ENCODE measurements at places on chromosomes 1 and 21.

- no peak overlapping the region for H3K27ac ChIP-seq
- H3K4me3 ChIP-seq: no peak overlapping the region
- no peaks in the 10 kb centered on the region for H3K4me1 ChIP-seq
Observed at GRCh38 chr1:246825557-246826175, 101.5 kb downstream of the SCCPDH start.

GRCh38 chr1:24301785-24302175 lies 17.4 kb upstream of the GRHL3 start:
- no peak for DNase-seq
- no peaks in the 10 kb centered on the region for H3K4me1 ChIP-seq
- H3K27me3 ChIP-seq: no peaks in the 10 kb centered on the region
- H3K27ac ChIP-seq: no peak overlapping the region

DNA sequence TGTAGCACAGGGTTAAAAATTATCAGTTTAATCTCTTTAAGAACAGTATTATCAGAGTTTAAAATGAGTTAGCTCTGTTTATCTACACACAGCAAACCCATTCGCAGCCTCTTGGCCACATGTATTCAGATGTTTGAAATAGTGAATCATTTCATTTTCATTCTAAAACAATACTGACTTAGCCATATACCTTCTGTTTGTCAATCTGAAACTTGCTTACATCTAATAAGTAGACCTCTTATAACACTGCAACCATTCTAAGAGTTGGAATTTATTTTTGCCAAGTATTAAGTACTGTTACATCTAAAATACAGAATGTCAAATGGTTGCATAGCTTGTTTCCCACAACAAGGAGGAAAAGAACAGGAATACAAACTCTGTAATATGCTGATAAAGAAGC lies 25.4 kb downstream of the ANGEL2 start:
- H3K27ac ChIP-seq: peak overlapping the region; percentile 28
- H3K4me3 ChIP-seq: no peak overlapping the region
- no peak for DNase-seq

DNA sequence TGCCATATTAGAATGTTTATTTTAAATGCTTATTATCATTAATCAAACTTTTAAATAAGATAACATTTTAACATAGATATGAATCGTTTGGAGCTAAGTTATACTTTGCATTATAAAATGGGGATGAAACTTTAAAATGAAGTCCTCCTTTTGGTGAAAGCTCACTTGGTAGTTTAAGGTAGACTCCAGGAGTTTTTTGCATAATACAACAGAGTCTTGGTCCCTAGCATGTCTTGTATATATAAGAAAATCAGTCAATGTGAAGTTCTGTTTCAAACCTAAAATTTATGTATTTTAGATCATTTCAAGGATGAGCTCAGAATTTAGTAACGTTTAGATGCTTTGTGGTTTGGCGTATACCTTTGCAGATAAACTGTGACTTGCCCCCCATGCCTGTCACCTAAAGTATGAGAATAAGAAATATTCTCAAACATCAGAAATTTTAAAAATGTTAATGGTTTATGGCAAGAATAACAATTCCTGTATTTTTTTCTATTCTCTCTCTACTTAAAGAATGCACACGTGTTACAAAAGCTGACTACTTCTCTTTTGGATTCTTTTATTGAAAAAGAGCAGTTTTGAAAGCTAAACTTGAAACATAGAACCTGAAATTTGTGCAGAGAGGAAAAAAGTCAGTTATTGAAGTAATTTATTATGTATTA lies 3.8 kb downstream of the NFIA start:
- DNase-seq: no peak
- no peaks in the 10 kb centered on the region for H3K36me3 ChIP-seq
- peaks cover 8% of the 10 kb centered on the region for H3K27me3 ChIP-seq
- no peak overlapping the region for H3K27ac ChIP-seq
- no peak overlapping the region for H3K4me3 ChIP-seq

DNA sequence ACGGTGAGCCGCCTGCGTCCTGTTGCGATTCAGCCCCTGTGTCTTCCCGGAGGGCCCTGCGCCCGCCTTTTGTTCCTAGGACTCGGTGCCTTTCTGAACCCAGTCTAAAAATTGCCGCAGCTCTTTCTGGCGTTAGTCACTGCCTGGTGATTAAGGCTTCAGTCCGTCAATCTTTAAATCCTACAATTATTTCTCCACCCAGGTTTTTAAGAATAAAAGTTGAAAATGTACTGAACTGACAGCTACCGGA lies 16.2 kb upstream of the PDXK start:
- peaks cover 10% of the 10 kb centered on the region for H3K4me1 ChIP-seq
- H3K27ac ChIP-seq: no peak overlapping the region
- H3K4me3 ChIP-seq: no peak overlapping the region
- no peaks in the 10 kb centered on the region for H3K27me3 ChIP-seq
- no peak for DNase-seq
- H3K36me3 ChIP-seq: peaks cover 1% of the 10 kb centered on the region

DNA sequence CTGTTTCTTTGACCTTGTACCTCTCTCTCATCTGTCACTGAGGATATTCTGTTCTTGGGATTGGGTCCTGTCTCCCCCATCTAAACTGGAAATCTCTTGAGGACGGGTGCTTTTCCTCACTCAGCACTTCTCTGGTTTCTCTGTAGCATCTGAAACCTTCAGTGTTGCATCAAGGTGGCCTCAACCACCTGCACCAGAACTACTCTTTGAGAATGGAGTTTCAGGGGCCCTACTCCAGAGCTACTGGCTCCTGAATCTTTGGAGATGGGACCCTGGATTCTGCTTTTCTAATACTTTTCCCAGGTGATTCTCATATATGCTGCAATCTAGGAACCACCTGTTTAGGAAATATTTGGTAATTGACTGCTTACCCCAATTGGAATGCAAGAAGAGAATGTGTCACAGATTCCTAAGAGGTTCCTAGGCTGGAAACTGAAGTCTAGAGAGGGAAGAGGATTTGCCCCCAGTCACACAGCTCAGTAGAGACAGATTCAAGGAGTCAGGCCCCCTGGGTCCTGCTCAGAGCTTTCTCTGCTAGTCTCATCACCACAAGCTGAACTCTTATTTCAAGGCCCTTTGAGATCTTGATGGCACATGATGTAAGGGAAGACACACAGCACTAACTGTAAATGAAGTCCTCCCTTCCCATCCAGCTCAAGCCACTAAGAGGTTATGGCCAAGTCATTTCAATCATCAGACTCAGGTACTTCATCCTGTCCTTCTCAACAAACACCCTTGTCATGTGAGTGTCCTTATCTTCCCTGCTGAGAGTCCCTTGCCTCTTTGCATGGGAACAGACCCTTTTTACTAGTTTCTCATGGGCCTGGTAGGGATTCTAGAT lies 48.7 kb downstream of the EIF2D start:
- H3K27ac ChIP-seq: no peak overlapping the region
- DNase-seq: no peak
- no peak overlapping the region for H3K4me3 ChIP-seq
- peaks cover 16% of the 10 kb centered on the region for H3K4me1 ChIP-seq
- peaks cover 3% of the 10 kb centered on the region for H3K27me3 ChIP-seq

DNA sequence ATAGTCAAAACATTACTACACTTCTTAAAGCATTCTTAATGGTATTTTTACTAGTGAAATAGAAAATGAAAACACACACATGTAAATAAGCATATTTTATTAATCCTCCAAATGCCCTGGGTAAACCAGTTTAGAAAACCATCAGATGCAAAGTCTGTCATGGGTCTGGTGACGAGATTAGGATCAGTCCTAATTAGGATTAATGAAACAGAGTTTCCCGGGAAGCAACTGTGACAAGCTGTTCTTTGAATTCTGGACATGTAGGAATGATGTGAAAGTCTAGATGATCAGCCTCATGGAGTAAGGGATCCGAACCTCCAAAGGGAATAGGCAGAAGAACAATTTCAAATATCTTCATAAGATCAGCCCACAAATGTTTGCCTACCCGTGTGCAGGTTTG lies 250.2 kb downstream of the KIF26B start:
- H3K4me1 ChIP-seq: peaks cover 10% of the 10 kb centered on the region
- H3K4me3 ChIP-seq: no peak overlapping the region
- no peak for DNase-seq

DNA sequence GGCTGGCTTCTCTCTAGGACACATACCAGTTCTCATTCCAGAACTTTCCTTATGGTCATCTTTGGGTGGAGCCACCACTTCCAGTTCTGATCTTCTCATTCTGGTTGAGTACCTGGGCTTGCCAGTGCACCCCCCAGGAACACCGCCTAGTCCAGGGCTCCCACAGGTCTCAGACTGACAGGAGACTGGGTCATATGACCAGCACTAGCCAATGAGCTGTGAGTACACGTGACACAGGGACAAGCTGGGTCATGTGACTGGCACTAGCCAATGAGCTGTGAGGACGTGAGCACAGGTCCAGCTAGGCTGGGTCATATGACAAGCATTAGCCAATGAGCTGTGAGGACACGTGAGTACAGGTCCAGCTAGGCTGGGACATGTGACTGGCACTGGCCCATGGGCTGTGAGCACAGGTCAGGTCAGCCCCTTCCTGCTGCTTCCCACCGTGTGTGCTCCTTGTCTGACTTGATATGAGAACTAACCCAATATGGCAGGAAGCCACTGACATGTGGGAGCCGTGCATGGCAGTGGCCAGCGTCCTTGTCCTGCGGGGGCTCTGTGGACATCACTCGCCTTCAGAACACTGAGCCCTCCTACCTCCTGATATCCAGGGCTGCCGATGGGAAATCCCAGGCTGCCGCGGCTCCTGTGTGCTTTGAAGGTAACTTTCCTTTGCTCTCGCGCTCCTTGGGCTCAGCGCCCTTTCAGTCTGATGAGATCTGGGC lies 22.7 kb downstream of the KRTAP10-1 start:
- no peak overlapping the region for H3K27ac ChIP-seq
- H3K36me3 ChIP-seq: peaks cover 4% of the 10 kb centered on the region
- peaks cover 4% of the 10 kb centered on the region for H3K27me3 ChIP-seq
- H3K4me3 ChIP-seq: no peak overlapping the region
- peak; percentile 7 for DNase-seq
- no peaks in the 10 kb centered on the region for H3K4me1 ChIP-seq

- H3K36me3 ChIP-seq: no peaks in the 10 kb centered on the region
- H3K4me1 ChIP-seq: no peaks in the 10 kb centered on the region
- H3K27ac ChIP-seq: no peak overlapping the region
- peaks cover 2% of the 10 kb centered on the region for H3K27me3 ChIP-seq
Observed at GRCh38 chr1:166489356-166489669, 322.5 kb upstream of the FAM78B start.

GRCh38 chr1:29513357-29513756 lies 277.0 kb downstream of the PTPRU start:
- H3K4me3 ChIP-seq: peak overlapping the region; percentile 28
- peaks cover 7% of the 10 kb centered on the region for H3K27me3 ChIP-seq
- H3K36me3 ChIP-seq: no peaks in the 10 kb centered on the region
- peaks cover 53% of the 10 kb centered on the region for H3K4me1 ChIP-seq
- H3K27ac ChIP-seq: peak overlapping the region; percentile 93

DNA sequence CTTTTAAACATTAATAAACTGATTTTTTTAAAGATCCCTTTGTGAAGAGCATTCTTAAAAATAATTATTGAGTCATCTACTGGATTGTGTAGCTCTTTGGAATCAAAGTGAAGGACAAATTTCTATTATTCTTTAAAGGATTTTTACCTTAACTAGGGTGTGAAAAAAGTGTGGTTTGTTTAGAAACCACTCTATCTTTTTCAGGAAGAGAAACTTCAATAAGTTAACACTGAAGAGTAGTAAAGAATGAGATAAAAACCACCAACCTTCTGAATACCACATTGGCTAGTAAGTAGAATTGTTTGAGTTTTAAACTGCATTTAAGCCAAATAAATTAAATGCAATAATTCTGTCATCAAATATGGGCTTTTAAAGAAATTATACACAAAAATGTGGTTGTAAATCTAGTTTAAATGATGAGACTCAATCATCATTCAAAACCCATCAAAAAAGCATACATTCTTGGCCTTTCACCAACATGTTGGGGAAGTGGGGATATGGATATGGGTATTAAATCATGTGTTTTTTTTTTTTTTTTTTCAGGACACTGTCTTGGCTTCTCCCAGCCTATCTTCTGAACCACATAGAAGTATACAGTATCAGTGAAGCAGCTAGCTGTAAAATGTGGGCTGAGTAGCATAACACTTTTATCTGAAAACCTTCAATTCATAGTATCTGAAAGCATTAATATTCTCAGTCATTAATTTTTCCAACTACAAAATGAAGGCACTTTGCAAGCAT lies 4.8 kb downstream of the S1PR1 start:
- no peak for DNase-seq
- no peak overlapping the region for H3K4me3 ChIP-seq
- peaks cover 8% of the 10 kb centered on the region for H3K4me1 ChIP-seq
- H3K27ac ChIP-seq: no peak overlapping the region
- peaks cover 6% of the 10 kb centered on the region for H3K27me3 ChIP-seq
- no peaks in the 10 kb centered on the region for H3K36me3 ChIP-seq

DNA sequence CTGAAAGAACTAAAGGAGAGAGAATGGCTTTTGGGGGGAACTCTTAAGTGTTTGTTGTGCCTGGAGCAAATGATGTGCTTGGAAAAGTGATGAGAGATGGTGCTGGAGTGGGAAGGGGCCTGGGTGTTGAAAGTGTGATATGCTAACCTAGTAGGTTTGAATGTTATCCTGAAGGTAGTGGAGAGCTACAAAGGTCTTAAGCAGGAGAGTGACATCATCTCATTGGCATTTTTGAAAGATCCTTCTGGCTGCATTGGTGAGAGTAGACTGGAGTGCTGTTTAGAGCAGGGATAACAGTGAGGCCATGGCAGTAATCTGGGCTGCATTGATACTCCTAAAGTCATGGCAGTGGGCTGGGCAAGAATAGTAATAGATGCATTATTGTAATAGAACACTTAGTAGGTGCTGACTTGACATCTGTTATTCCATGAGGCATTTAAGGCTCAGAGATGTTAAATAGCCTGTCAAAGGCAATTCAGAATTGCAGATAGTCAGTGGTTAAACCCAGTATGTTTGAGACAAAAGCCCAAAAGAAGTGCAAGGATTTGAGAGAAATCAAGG lies 44.5 kb downstream of the MDM4 start:
- no peaks in the 10 kb centered on the region for H3K27me3 ChIP-seq
- peaks cover 11% of the 10 kb centered on the region for H3K4me1 ChIP-seq
- no peaks in the 10 kb centered on the region for H3K36me3 ChIP-seq
- H3K4me3 ChIP-seq: no peak overlapping the region
- no peak for DNase-seq
- no peak overlapping the region for H3K27ac ChIP-seq

- H3K4me3 ChIP-seq: no peak overlapping the region
- no peak for DNase-seq
- H3K36me3 ChIP-seq: peaks cover 4% of the 10 kb centered on the region
- H3K27me3 ChIP-seq: peaks cover 2% of the 10 kb centered on the region
Observed at GRCh38 chr1:110164725-110165350, 14.5 kb downstream of the SLC6A17 start.

- H3K27me3 ChIP-seq: peaks cover 2% of the 10 kb centered on the region
- no peaks in the 10 kb centered on the region for H3K4me1 ChIP-seq
- no peak for DNase-seq
- H3K27ac ChIP-seq: no peak overlapping the region
- no peak overlapping the region for H3K4me3 ChIP-seq
- H3K36me3 ChIP-seq: no peaks in the 10 kb centered on the region
Observed at GRCh38 chr1:150024156-150024555, 13.6 kb upstream of the OTUD7B start.
